ENCODE measurements at places on chromosomes 6 and 20.

- H3K36me3 ChIP-seq = no peaks in the 10 kb centered on the region
- no peak overlapping the region for H3K4me3 ChIP-seq
- no peak overlapping the region for H3K27ac ChIP-seq
- no peak for DNase-seq
These were observed 873.6 kb upstream of the GJE1 start for GRCh38 chr6:141259091-141259490.

GRCh38 chr6:100023798-100024197 is 29.8 kb upstream of the MCHR2 start:
- DNase-seq = no peak
- no peak overlapping the region for H3K27ac ChIP-seq
- H3K4me3 ChIP-seq = no peak overlapping the region
- no peaks in the 10 kb centered on the region for H3K36me3 ChIP-seq

DNA sequence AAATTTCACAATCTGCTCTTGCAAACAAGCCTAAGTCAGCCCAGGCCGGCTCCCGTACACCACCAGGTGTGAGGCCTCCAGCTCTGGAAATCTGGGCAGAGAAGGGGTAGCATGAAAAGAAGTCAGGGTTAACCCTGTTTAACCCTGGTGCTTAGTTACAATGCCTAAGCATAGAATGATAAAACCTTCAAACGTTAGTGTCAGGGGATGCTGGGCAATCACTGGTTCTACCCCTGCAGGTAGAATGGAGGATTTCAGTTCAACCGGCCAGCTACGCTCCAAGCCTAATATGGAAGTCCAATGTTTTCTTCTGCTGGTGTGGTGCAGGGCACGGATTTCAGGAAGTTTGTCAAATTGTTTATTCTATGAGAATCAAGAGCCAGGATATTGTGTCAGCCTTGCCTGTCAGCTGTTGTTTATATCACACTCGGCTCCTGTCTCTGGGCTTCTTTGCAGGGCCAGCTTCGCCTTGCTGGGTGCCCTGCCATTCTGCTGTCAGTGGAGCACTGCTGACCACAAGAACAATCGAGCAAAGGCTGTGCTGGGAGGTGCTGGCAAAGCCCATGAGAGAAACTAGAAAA is 20.2 kb upstream of the CD93 start:
- no peaks in the 10 kb centered on the region for H3K27me3 ChIP-seq
- H3K36me3 ChIP-seq = no peaks in the 10 kb centered on the region
- no peak for DNase-seq
- H3K4me1 ChIP-seq = peaks cover 10% of the 10 kb centered on the region

DNA sequence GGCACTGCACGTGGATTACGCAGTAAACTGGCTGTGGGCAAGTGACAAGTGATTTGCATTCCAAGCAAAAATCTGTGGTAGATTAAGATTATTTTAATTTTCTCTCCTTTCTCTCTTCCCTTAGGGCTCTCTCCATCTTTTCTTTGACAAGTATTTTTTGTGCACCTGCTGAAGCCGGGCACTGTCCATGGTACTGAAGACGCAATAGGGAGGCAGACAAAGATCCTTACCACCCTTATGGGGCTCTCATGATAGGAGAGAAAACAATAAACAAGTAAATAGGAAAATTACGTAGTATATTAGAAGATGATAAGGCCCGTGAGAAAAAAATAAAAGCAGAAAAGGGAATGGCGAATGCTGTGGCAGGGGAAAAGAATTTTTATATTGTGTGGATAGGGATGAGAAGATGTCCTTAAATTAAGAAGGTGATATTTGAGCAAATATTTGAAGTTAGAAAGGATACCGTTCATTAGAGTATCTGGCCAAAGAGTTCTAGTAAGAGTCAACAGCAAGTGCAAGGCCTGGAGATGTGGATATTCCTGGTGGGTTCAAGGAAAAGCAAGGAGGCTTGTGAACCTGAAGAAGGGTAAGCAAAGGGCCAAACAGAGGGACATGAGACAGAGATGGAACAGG is 146.0 kb downstream of the LAMP5 start:
- H3K27me3 ChIP-seq = no peaks in the 10 kb centered on the region
- H3K27ac ChIP-seq = no peak overlapping the region
- no peaks in the 10 kb centered on the region for H3K4me1 ChIP-seq
- H3K4me3 ChIP-seq = no peak overlapping the region
- H3K36me3 ChIP-seq = no peaks in the 10 kb centered on the region

DNA sequence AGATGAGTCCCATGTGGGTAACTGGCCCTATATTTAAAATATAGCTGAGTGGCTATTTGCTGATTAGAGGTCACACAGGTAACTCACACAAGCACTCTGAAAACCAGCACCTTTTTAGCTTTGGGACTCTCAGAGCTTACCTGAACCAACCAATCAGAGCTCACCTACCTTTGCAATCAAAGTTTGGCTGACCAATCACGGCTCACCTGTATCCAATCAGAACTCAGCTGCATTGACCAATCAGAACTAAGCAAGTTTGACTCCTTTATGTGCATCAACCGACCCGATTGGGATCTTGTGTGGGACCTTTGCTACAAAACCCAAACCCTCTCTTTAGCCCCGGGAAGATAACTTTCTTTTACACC is 106.8 kb upstream of the NXT1 start:
- H3K36me3 ChIP-seq = no peaks in the 10 kb centered on the region
- H3K4me1 ChIP-seq = peaks cover 4% of the 10 kb centered on the region
- no peaks in the 10 kb centered on the region for H3K27me3 ChIP-seq
- no peak overlapping the region for H3K4me3 ChIP-seq
- peak; percentile 0 for DNase-seq
